ENCODE measurements at places on chromosomes 1 and 21.

DNA sequence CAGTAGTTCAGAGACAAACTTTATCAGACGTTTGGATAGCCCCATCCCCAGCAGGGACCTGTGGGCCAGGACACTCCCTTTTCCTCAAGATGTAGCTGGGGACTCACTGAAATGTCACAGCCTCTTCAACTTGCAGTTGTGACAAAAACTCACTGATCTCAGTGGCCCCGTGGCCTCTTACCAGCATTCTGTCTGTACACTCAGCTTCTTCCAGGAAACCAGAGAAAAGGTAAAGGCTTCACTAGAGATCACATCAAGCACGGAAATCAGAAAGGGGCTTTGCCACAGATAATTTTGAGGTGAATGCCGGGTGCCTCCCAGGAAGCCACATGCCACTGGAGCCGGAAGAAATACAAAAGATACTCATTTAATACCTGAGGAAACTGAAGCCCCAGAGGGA lies 122.2 kb downstream of the CCDC185 start:
- DNase-seq, result no peak

DNA sequence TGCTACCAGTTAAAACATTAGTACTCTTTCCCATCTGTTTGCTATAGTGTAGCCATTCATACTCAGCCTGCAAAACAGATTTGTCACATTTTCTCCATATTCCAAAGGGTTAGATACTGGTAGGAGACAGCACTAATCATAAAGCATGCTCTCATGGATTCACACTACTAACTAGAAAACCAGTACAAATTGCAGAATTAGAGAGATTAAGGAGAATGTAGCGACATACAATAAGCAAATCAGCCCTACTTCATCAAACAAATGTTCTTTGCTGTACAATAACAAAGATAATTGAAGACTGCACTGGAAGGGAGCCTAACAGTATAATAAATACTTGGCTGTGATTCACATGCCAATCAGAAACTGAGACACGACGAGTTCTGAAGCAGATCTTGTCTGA lies 368.0 kb upstream of the PRMT6 start:
- DNase-seq, result no peak

DNA sequence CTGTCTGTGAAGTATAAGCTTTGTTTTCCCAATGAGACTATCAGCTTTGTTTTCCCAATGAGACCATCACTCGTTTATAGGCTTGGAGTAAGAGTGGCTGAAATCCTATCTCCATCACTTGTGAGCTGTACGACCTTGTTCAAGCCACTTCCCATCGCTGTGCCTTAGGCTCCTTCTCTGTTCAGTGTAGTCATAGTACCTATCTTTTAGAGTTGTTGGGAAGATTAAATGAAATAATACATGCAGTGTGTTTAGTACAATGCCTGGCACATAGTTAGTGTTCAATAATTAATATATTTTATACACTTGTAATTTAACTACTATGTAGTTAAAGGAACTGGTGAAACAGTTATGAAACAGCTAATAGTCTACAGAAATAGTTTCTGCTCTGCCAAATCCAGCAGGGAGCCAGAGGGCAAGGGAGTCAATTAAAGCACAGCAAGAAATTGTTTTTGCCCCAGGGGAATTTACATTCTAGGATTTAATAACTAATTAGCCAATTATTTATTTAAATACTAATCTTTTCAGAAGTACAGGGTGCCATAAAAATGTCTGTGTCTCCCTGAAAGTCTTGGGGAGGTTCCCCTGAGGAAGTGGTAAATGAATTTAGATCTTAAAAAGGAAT lies 139.3 kb upstream of the HMCN1 start:
- DNase-seq, result no peak

DNA sequence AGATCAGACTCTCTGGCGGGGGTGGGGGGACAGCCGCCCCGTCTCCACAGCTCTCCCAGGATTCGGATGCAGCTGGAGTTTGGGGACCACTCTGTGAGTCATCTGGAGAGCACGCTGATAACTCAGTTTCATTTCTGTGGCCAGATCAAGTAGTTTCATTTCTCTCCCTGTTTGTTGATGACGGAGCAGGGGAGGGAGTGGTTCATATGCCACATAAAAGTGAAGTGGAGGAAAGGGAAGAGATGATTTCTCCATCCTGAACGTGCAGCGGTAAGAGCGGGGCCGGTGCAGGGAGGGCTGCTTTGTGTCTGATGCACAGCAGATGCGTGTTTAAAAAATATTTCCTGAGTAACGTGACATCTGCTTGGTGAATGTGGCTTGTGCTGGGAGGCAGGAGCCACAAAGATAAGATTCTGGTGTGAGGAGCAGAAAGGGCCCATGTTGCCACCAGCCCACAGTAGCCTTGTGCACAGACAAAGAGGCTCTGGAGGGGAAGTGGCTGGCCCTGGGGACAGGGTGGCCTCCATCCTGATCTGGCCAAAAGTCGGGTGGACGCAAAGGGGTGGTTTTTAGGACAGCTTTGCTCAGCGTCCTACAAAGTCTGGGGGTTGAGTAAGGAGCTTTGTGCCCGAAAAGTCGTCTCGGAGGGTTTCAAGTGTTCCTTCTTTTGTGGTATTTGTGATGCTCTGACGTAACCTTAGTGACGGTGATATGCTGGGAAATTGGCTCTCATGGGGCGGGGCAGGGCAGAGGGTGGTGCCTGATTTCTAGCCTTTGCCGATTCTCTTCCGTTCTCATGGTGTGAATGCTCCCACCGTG lies at the start of gene MX2:
Gene MX2 (plus strand): TSS at position 242 of the 819 bp plus-strand sequence. CDS start 14,880 bp downstream, outside the sequence.
- DNase-seq, result no peak

- no peak for DNase-seq
Observed at GRCh38 chr1:227766015-227766634, 30.9 kb downstream of the SNAP47 start.

- DNase-seq, result no peak
Observed at GRCh38 chr1:227002531-227003049, 62.5 kb downstream of the COQ8A start.

DNA sequence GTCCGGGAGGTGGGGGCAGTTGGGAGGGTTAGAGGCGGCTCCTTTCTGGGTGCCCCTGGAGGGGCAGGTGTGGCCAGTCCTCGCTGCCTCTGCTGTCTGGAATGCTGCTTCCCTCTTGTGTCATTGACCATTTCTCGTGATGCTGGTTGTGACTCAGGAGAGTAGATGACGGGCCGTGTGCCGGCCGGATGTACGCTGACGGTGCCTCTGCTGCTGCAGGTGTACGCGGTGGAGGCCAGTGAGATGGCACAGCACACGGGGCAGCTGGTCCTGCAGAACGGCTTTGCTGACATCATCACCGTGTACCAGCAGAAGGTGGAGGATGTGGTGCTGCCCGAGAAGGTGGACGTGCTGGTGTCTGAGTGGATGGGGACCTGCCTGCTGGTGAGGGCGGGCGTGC lies 13.9 kb downstream of the PRMT2 start:
- no peak for DNase-seq

DNA sequence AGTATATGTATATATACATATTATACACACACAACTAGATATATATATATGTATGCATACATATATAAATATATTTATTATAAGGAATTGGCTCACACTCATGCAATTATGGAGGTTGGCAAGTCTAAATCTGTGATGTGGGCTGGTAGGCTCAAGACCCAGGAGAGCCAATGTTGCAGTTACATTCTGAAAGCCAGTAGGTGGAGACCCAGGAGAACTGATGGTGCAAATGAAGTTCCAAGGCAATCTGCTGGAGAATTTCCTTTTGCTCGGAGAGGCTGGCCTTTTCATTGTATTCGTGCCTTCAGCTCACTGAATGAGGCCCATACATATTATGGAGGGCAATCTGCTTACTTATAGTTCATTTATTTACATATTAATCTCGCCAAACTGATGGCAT lies 9.4 kb downstream of the IVL start:
- no peak for DNase-seq

DNA sequence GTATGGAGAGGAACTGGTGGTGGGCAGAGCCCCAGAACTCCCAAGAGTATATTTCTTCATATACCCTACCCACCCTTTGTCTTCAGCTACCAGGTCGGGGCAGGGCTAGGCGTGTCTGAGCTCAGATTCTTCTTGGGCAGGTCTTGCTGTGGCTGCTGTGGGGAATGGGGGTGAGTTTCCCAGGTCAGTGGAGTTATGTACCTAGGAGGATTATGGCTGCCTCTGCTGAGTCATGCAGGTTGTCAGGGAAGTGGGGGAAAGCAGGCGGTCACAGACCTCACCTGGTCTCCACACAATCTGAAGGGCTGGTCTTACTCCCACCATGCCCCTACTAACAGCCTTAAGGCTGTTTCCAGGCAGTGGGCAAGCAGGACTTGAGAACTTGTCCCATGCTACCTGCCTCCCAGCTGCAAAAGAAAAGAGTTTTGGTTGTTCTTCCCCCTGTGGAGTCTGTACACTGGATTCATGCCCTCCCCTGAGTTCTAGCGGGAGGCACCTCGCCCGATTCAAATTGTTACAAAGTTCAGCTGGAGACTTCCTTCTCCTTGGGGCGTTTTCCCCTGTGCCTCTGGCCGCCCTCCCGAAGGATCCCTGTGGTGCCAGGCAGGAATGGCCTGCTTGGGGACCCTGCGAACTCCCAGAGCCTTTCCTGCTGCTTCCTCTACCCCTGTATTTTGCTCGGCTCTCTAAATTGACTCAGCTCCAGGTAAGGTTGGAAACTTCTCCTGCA lies 58.6 kb downstream of the NPHS2 start:
- no peak for DNase-seq

- DNase-seq, result no peak
Observed at GRCh38 chr1:89978755-89979154, 16.2 kb upstream of the ZNF326 start.

DNA sequence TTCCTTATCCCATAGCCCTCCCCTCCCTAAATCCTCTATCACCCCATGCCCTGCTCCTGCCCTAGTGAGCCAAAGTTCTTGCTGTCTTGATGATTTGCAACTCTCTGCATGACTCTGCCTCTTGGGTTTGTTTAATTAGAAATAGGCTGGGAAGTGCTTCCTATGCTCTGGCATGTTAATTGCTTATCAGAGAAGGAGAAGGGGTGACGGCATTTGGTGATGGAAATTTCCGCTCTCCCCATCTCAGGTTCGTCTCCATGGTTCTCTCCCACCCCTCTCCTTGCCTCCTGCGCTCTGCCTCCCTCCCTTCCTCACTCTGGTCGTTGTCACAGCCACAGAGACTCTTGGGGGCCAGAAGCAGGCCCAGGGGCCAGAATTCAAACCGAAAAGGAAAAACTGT lies 68.9 kb downstream of the LRRN2 start:
- no peak for DNase-seq

GRCh38 chr1:176998183-176998795 lies 166.2 kb downstream of the ASTN1 start:
- no peak for DNase-seq

DNA sequence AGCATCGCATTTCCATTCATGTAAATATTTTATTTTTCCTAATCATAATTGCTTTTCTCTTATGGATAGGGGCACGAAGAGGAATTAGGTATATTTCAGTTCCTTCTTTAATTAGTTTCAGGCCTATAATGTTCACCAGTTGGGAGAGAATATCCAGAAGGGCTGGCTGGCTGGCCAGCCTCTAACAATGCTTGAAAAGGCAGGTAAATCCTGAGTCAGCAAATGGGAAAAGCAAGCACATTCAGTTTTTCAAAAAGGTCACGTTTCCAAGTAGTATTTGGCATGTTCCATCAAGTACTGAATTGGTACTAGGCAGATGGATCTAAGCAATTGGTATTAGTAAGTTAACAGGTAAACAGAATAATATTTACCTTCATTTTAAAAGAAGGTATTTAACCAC lies 8.0 kb downstream of the RAB29 start:
- no peak for DNase-seq

DNA sequence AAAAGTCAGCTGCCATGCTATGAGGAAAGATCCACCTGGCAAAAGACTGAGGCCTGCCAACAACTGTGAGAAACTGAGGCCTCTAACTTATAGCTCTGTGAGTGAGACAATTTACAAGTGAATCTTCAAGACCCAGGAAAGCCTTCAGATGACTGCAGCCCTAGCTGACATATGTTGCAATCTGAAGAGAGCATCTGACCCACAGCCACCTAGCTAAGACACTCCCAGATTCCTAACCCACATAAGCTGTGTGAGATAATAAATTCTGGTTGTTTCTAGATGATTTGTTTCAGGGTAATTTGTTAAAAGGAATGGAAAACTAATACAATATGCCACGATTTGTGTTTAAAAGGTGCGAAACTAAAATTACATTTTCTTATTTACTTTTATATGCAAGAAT lies 55.1 kb downstream of the HFM1 start:
- DNase-seq, result no peak

GRCh38 chr1:245155272-245156040 lies 671 bp downstream of the KIF26B start:
- DNase-seq, result peak; percentile 63

- DNase-seq, result no peak
Observed at GRCh38 chr1:17658837-17659236, 96.3 kb upstream of the ACTL8 start.

DNA sequence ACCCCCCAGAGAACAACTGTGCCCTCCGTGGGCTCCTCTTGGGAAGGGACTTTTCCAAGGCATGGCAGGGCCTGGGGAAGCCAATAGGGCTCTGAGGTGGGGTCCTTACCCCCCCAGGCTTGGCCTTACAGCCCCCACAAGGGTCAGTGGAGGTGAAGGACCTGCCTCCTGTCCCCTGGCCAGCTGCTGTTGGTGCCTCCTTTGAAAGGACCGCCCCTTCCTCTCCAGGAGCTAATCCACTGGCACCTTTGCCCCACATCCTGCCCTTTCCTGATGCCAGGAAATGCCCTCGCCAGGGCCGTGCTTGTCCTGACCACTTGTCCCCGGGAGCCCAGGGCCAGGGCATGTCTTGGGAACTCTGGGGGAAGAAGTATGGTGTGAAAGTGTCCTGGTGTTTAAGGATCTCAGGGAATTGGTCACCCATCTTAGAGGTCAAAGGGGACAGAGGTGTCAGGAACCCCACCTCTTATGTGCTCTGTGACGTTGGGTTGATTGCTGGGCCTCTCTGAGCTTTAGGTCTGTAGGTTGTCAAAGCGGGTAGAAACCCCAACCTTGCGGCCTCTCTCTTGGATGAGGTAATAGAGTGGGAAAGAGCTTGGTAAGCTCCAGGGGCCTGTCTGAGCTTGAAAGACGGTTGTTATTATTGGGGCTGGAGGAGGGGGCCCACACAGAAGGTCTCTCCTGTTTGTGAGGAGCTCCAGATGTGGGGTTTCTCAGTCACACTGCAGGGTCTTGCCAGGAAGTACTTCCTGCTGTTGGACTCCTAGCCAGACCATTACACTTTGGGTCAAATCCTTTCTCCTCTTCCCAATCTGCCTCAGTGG lies 2.8 kb downstream of the KCNQ4 start:
- DNase-seq, result no peak

DNA sequence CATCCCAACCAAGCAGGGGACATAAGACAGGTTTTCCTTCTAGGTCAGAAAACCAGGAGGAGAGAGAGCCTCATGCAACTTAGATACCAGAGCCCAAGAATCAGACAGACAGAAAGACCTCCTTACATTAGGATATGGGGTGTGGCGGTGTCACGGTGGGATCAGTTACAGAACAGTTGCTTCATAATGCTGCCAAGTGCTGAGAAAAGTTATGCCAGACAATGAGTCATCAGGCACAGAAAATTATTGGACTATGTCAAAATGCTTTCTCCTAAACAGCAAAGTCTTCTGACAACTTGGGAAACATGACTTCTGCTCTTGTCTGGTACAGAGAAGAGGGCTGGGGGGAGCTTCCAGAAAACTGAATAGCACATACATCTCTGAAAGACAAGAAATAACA lies 1120.2 kb upstream of the TMPRSS15 start:
- DNase-seq, result no peak
